CD4-positive, alpha-beta memory T cell (primary cell): ENCODE measurements at places on chromosomes 5 and 9. TPM values are rescaled to one million over a fixed set of nuclear protein-coding genes. Genes with fewer than 3 reads are reported as not detected.

The FRRS1L gene
- polyA plus RNA-seq: not detected

- DNase-seq: no peak
Observed at GRCh38 chr5:76537073-76537543, 86.1 kb downstream of the F2RL2 start.

DNA sequence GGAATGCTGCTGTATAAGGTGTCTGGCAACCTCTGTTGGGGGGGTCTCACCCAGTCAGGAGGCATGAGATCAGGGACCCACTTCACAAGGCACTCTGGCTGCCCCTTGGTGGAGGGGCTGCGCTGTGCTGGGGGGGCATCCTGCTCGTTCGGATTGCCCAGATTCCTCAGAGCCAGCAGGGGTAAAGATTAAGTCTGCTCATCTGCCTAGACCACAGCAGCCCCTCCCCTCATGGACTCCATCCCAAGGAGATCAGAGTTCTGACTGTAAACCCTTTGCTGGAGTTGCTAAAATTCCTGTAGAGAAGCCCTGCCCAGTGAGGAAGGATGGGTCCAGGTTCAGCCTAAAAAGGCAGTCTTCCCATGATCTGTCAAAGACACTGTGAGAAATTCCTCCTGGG, 262.0 kb upstream of the C9orf72 start:
- no peak for DNase-seq

- DNase-seq: no peak
Observed at GRCh38 chr9:98922721-98923435, 20.8 kb upstream of the COL15A1 start.

GRCh38 chr5:3542158-3542557, 53.5 kb upstream of the IRX1 start:
- DNase-seq: no peak

DNA sequence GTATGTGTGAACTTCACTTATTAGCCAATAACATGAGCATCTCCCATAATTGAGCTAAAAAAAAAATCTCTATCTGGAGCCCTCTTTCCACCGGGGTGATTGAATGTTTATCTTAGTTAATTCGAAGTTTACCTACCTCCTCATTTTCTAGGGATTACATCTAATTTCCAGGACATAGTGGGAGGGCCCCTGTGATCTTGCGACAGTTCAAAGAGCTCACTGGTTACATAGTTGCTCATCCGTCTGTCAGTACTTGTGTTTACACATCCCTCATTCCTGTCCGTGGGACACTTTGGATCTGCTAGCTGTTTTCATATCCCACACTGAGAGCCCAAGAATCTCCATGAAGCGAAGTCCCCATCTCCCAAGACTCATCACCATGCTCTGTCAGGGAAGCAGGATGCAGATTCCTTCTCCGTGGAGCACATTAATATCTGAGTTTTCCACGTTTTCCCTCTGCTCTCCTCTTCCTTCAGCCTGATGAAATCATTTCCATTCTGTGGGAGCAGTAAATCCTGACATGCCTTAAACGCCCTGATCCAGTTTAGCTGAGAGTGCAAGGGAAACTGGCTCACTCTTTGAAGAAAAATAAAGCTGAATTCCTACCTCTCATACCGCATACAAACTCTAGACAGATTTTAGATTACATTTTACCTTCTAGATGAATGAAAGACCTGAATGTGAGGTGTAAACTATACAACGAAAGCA, 10.2 kb upstream of the SFXN1 start:
- DNase-seq: no peak
